Liver (tissue), 10 donors: ENCODE measurements at places on chromosomes 7 and 10.

DNA sequence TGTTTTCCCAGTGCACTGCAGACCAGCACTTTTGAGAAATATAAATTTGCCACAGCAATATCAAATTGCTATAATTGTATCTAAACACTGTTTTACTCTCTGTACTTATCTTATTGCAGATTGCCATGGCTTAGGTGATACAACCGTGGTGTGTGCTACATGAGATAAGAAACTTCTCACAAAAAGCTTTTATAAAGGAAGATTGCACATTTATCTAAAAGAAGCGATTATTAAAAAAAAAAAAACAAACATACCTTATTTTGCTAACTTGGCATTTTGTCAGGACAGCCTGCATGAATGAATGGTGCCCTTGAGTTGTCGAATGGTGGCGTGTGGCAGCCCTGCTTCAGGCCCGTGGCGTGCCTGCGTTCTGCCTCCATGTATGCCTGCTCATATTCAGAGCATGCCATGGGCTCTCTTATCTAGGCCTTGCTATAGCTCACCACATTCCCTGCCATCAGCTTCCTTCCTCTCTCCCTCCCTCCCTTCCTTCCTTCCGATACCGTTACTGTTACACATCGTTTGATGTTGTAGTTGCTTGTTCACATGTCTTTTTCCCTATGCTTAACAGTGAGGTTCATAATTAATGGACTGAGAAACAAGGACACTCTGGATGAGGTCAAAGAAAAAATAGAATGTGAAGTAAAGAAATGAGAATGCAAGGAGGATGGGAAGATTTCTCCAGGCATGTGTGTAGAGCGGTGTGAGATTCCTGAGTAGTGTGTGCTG is 34.9 kb downstream of the PRKAR2B start:
- peak; percentile 44 for DNase-seq

DNA sequence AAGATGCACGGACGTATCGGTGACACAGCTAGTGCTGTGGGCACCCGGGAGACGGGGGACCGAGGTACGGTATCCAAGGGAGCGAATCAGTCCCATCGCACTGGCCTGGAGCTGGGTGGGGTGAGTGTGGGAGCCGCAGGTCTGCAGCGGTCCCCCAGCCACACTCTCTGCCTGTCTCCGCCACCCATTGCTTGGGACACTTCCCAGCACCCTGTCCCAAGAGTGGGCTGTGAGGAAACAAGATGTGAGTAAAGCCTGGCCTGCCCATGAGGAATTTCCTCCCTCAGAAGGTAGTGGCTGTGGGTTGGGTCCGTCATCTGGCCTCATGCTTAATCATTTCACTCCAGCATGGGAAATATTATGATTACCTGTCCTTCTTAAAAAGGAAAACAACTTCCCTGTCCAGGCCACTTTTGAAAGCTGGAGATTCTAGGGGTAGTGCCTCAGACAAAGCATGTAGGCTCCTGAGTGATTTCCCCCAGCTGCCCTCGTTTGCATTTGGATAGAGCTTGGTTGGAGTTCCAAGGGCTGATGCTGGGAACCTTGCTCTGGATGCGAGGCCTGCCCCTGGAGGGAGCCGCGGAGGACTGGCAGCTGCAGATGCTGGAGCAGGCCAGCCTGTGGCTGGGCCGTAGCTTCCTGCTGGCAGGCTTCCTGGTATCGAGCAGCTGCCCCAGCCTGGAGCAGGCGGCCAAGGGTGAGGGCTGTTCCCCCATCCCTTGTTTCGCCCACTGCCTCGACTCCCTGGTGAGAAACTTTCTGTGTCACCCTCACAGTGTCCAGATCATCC is 6.2 kb upstream of the ACTR3C start:
- DNase-seq, result no peak

DNA sequence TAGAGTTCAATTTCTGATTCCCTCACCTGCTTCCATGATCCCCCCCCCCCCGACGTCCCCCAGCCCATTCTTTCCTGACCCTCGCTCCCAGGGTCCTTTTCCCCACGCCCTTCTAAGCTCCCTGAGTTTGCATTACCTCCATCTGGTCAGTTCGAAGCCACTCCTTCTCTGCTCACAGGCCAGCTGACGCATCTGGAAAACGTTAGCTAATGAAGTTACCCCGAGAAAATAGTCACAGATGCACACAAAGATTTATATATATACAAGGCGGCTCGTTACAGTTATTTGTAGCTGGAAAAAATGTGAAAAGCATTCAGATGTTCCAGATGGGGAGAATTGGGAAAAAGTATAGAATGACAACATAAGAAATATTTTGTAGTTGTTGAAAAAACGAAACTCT is 630.0 kb upstream of the FOXK1 start:
- DNase-seq, result no peak

GRCh38 chr10:5843686-5844344 is 30.6 kb upstream of the GDI2 start:
- no peak for DNase-seq

- DNase-seq, result no peak
These were observed 30.7 kb upstream of the INPP5A start for GRCh38 chr10:132506711-132507408.

DNA sequence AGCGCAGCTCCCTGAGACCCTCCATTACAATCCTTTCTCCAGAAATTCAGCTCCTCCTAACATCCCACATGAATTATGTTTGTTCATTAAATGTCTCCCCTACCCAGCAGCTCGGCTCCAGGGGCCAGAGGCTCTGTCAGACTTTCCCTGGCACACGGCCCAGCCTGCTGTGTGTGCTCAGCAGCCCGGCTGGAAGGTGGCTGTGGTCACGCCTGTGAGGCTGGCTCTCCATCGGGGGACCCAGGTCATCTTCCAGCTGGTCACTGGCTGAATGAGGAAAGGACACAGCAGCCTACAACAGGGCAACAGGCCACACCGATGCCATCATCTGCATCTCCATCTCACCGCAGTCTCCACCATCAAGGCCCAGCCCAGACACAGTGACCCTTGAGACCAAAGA is 219.8 kb downstream of the MAD1L1 start:
- no peak for DNase-seq

DNA sequence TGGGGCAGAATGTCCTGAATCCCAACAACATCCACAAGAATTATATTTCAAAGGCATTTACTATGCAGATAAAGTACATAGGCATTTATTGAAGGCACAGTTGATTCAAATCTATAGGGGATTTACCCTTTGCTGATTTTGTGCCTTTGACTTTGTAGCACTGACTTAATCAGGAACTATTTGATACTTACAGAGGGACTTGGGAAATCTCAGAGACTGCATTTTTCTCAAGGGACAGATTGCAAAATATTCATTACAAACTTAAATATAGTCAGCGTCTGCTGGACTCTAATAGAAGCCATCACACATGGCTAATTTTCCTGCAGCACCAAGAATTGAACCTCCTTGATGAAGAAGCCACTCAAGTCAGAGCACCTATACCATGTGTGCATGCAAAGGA is 44.9 kb downstream of the FAS start:
- DNase-seq, result no peak

GRCh38 chr10:18822156-18822555 is 162.9 kb downstream of the ARL5B start:
- DNase-seq, result no peak

DNA sequence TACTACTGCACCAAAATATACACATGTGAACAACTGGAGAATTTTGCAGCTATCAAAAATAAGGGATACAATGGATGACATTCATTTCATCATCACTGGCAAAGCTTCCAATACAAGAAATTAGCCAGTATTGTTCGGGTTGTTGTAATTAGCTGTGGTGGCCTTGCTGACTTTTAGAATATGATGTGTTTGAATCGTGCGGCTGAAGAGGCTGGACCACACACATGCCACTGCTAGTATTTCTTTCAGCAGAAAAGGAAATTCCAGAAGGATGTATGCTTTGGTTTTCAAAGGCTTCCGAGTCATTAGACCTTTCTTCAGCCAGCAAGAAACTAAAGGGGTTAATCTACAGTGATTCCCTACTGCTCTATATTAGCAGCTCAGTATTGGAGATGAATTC is 16.6 kb downstream of the RPP38 start:
- DNase-seq, result no peak

GRCh38 chr10:116829711-116830110 is 19.6 kb upstream of the ENO4 start:
- DNase-seq, result no peak

GRCh38 chr7:69951458-69951857 is 353.2 kb downstream of the AUTS2 start:
- DNase-seq, result no peak

DNA sequence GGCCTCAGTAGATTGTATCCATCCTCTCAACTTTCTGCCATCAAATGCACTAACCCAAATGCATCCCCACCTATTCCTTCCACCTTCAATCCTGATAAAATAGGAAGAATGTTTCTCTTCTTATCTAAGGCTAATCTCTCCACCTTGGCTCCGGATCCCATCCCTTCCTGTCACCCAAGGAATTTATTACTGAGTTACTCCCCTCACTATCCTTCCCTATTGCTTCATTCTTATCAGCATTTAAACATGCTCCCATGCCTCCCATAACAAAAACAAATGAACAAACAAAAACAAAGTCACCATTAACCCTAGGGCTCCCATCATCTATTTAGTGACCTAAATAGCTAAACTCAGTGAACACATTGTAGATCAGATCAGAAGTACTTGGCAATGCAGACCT is 25.3 kb downstream of the AASS start:
- no peak for DNase-seq

GRCh38 chr7:12943781-12944180 is 256.3 kb downstream of the ARL4A start:
- DNase-seq, result no peak

- DNase-seq, result no peak
These were observed 308.0 kb upstream of the KCND2 start for GRCh38 chr7:119964788-119965542.

DNA sequence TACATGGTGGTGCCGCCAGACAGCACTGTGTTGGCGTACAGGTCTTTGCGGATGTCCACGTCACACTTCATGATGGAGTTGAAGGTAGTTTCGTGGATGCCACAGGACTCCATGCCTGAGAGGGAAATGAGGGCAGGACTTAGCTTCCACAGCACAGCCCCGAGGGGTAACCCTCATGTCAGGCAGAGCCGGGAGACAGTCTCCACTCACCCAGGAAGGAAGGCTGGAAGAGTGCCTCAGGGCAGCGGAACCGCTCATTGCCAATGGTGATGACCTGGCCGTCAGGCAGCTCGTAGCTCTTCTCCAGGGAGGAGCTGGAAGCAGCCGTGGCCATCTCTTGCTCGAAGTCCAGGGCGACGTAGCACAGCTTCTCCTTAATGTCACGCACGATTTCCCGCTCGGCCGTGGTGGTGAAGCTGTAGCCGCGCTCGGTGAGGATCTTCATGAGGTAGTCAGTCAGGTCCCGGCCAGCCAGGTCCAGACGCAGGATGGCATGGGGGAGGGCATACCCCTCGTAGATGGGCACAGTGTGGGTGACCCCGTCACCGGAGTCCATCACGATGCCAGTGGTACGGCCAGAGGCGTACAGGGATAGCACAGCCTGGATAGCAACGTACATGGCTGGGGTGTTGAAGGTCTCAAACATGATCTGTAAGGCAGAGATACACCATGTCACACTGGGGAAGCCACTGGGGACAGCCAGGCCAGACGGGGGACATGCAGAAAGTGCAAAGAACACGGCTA is 104.6 kb upstream of the TNRC18 start:
- DNase-seq, result no peak

- DNase-seq, result no peak
These were observed 63.4 kb upstream of the STRIP2 start for GRCh38 chr7:129370812-129371211.

- DNase-seq, result no peak
These were observed 2.5 kb upstream of the AVPI1 start for GRCh38 chr10:97689559-97690020.

- no peak for DNase-seq
These were observed 40.3 kb downstream of the SLC25A28 start for GRCh38 chr10:99579971-99580370.

DNA sequence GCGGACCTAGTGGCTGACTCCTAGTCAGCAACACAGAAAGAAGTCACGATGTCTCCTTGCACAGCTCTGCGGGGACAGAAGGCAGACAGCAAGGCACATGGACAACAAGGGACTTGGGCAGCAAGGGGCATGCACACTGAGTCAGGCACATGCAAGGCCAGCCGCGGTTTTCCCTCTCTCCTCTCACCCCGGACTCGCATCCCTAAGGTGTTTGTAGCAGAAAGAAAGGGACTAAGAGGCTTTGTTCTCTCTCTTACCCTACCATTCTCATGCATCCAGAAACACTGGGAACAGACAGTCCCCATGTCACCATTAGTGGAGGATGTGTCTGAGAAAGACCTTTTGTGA is 193.3 kb upstream of the PHF14 start:
- DNase-seq, result no peak

GRCh38 chr10:88256886-88257285 is 326.2 kb downstream of the RNLS start:
- no peak for DNase-seq

- no peak for DNase-seq
These were observed 663.6 kb downstream of the GRM8 start for GRCh38 chr7:126589068-126589684.

- DNase-seq, result no peak
These were observed 8.5 kb downstream of the C10orf90 start for GRCh38 chr10:126661841-126662515.

DNA sequence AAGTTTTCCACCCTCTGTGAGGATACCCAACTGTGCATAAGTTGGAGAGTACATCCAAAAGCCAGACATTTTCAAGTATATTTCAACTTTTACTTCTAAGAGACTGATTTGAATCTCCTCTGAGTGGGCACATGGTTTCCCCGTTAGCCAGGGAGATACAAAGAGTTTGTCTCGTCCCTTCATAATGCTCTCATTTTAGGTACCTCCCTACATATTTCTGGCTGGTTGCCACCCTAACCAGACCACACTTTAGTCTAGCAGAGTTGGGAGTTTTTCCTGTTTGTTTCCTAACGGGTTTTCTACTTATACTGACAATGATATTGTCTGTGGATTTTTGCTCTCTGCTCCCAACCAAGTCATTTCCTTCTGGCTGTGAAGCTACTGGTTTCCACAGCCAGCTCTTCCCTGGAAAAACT is 180.3 kb downstream of the CCDC71L start:
- no peak for DNase-seq

DNA sequence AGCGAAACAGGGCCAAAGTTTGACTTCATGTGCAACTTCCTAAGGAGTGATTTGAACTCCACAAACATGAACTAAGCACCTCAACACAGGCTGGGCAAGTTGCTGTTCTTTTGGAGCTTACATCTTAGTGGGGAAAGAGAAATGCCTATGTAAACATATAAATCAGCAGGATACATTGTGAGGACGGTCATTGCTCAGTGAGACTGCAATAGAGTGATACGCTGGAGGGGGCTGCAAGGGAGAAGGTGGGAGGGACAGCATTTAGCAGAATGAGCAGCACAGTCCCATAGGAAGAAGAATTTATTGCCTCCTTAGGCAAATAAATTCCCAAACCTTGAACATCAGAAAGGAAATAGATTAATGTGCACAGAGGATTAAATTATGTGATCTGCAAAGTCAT is 90.0 kb downstream of the EGFR start:
- no peak for DNase-seq

DNA sequence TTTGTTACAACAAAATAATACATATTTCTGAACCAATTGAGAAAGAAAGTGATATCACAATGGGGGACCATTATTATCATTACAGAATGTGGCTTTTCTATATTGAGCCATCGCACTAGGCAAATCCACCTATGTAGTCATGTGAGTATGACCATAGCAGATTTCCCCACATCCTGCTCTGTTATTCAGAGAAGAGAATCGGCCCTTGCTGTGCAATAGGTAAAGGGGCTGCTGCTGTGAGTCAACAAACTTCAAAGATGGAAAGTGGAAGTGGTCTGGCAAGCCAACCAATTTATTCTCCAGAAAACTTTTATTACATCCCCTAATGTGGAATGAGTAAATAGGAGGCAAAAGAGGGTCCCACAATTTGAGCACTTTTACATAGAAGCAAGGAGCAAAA is 573.4 kb downstream of the ETV1 start:
- DNase-seq, result no peak

GRCh38 chr7:30787486-30787885 is 16.3 kb downstream of the MINDY4 start:
- DNase-seq, result no peak
